Calu3 (cell line): ENCODE measurements at places on chromosomes 3 and 15.

DNA sequence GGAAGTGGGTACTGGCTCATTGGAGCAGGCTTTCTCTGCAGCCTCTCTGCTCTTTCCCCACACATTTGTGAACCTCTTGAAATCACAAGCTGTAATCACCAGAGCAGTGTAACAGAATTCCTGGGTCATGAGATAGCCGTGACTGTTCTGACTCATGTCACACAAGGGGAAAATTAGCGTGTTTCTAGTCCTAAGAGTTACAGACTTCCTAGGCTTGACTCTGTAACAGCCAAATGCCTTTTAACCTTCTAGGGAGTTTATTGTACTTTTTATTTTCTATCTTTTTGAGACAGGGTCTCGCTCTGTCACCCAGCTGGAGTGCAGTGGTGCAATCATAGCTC lies 54.7 kb upstream of the TRAK1 start:
- no peak for DNase-seq

- DNase-seq, result peak; percentile 77
Observed at GRCh38 chr15:55846116-55846707, 103.3 kb upstream of the PRTG start.

DNA sequence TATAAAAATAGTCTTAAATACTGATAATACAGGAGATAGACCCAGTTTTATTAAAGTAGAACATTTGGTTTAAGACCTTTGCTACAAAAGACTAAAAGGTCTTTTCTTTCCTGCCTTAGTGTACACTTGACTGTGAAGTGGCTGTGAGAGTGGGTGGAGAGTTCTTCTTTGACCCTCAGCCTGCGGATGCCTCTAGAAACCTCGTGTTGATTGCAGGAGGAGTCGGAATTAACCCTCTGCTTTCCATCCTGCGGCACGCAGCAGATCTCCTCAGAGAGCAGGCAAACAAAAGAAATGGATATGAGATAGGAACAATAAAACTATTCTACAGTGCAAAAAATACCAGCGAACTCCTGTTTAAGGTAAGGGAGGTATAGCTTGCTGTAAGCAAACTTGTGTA lies 36.5 kb downstream of the OXNAD1 start:
- DNase-seq, result no peak

DNA sequence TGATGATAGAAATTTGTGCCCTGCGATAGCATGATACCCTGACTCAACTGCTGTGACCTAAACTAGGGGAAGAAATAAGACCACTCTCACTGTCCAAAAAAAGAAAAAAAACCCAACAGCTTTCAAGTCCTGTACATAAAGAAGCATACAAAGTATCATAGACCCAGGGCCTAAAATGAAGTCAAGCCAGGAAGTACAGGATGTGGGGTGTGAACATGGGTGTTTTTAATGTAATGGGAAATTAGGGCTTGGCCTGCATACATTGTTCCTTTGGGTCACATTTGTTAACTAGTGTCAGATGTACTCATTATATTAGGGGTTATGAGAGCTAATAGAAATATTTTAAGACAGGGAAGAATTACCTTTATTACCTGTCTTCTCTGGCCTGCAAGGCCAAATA lies 200.5 kb upstream of the BHLHE40 start:
- no peak for DNase-seq

- DNase-seq, result peak; percentile 58
Observed at GRCh38 chr3:42120866-42121265, 29.7 kb downstream of the TRAK1 start.

DNA sequence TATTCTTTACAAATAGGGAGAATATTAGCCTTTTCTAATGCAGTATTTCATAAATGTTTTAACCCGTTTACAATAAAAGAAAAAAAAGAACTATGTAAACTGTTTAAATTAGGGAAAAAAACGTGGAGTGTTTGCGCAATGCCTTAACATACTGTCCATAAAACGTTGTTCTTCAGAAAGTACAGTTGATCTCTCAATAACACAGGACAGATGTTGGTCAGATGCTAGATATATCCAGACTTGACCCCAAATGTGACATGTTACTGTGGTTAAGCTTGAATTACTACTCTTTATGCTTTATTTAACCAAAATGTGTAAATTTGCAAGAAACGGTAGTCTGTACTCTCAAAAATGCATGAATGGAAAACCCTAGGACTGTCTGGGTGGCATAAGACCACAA lies 110.3 kb downstream of the PLOD2 start:
- DNase-seq, result no peak

DNA sequence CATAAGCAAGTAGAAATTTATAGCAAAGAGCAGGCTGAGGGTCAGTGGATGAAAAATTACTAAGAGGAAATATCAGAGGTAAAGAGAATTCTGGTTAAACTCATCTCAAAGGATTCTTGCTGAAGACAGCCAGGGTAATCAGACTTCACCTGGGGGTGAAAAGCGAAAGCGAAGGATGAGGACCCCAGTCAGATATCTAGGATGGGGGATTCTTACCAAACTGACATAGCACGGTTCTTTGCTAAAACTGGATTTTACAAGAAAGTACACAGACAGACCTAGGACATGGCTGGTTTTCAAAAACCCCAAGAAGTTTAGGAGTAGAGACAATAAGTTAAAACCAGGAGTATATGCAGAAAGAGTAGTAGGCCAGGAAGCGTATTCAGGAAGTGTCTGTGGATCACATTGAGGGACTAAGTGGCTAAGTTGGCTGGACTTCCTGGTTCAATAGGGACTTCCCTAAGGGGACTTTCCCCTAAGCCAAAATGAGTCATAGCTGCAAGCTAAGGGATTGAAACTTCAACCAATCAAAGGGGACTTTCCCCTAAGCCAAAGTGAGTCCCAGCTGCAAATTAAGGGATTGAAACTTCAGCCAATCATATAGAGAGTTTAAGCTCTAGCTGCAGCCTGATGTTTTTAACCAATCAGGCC lies 2.4 kb upstream of the CFAP91 start:
- DNase-seq, result peak; percentile 33

DNA sequence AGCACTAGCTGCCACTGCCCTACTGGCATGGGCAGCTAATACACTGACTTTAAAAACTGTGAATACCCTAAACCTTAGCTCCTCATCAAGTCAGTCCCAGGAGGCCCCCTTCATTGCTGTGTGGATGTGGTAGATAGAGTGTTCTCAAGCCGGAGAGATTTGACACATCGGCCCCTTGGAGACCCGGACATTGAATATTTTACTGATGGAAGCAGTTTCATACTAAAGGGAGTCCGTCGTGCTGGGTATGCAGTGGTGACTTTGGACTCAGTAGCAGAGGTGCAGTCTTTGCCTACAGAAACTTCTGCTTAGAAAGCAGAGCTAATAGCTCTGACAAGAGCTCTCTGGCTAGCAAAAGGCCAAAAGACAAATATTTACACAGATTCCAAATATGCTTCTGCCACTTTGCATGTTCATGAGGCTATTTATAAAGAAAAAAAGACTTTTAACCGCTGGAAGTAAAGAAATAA lies 17.5 kb downstream of the CCR4 start:
- DNase-seq, result no peak
